ENCODE measurements at places on chromosomes 13 and 19.
A peak's percentile ranks its signal among the peaks of the same experiment; 100 is the strongest.

DNA sequence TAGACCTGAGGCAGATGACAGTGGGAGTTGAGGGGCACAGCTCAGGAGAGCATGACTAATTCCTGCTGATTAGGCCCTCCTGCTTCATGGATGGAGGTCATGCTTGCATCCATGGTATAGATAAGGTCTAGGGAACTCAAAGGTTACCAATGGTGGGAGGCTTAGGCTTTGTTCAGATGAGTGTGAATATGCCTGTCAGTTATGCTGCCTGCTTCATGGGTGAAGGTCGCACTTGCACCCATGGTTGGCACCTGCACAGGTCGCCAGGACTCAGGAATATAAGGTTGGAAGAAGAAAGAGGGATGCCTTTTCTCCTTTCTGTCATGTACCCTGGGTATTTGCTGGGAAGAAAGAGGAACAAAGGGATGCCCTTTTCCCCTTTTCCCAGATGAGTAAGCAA is 53.4 kb upstream of the GJB6 start:
- DNase-seq, result no peak

DNA sequence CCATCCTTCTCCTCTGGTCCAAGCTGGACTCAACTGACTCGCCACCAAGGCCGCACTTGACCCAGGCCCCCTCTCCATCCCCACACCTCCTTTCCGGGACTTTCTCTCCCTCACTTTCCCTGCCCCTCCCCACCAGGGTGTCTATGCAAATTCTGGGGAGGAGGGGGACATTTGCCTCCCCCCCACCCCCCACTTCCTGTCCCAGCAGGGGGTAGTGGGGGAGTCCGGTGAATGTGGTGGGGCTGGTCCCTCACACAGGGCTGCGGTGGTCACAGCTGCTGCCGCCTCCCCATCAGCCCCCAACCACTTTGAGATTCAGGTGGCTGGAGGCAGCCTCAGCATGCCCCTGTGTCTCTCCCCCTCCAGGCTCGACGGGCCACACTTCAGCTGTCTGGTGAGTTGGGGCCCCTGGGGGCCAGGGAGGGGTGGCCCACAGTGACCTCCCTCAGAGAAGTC is 870 bp downstream of the SPIB start:
- DNase-seq, result no peak

- no peak for DNase-seq
Measured at GRCh38 chr13:52161181-52161646, 1.8 kb upstream of the NEK3 start.

DNA sequence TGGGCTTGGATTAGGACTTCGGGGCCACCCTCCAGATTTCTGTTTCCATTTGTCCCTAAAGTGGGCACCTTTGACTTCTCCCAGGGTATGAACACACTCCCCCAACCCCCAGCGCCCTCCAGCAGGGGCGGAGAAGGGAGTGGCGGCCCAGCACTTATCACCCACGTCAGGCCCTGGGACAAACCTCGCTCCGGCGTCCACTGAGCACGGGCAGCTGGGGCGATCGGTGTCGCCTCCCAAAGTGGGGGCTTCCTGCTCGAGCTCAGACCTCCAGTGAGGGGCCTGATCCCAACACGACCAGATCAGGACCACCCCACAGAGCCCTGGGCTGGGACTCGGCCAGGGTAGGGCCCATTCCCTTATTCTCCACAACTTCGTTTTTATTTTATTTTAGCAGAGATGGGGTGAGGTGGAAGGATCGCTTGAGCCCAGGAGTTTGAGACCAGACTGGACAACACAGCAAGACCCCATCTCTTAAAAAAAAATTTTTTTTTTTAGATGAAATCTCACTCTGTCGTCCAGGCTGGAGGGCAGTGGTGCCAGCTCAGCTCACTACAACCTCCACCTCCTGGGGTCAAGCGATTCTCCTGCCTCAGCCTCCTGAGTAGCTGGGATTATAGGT is 3.7 kb upstream of the TCF3 start:
- DNase-seq, result no peak

DNA sequence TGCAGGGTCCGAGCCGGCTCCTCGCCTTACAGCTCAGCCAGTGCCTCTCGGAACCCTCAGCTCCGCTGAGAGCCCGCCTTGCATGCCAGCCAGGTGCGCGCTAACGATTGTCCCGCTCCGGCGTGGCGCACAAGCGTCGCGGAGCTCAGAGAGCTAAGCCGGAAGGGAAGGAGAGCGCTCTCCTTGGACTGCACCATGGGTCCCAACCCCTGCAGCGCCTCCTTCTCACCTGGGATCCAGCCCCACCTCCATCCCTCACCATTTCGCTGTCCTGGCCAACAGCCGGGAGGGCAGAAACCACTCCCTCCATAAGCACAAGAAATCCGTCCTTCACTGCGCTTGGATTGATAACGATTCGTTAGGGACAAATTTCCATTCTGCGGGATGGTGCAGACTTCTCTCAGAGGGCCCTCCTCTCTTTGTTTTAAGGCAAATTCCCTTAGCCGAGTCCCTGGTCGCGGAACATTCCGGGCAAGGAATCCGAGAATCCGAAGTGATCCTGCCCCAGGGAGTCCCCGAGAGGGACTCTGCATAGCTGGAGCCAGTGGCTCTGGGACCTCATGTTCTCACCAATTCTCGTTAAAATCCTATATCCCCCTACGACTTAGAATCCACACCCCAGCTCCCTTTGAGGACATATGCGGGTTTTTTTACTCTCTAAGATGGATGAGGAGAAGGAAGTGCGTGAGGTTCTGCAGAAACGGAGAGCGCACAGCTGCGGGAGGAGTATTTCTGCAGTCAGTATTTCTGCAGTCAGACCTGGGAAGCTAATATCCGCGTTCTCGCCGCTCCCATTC is 2.8 kb downstream of the GSX1 start:
- no peak for DNase-seq

- no peak for DNase-seq
Measured at GRCh38 chr13:67204764-67205163, 25.4 kb downstream of the PCDH9 start.

DNA sequence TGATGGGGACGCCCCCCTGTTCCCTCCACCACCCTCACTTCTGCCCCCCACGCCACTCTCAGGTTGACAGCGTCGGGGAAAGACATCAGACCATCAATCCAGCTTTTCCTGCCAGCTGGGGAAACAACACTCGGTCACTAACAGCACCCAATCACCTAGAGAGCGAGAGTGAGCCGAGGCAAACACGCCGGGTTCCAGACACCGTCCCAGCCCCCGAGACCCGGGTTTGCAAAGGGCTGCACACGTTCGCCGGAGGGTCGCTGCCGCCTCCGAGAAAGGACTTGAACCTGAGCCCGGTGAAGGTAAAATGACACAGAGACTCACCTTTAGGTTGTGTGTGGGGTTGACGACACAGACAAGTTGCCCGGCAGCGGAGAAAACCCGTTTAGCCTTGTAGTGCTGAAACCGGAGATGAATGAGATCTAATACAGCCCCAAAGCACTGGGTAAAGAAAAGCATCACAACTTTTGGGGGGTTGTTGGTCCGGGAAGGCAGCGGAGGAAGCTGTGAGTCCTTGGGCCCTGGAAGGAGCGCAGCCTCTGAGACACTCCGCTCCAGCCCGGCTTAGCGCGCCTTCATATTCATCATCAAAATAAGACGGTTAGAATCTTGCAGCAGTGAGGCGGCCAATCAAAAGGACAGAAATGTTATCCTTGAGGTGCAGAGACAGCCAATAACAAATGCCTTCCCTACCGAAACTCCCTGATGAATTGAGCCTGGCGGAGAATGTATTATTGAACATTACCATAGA is at the start of gene SIAH3:
SIAH3 (minus strand) TSS at position 583 of the 751 bp plus-strand sequence; CDS start at position 459, 124 bp downstream.
- no peak for DNase-seq

DNA sequence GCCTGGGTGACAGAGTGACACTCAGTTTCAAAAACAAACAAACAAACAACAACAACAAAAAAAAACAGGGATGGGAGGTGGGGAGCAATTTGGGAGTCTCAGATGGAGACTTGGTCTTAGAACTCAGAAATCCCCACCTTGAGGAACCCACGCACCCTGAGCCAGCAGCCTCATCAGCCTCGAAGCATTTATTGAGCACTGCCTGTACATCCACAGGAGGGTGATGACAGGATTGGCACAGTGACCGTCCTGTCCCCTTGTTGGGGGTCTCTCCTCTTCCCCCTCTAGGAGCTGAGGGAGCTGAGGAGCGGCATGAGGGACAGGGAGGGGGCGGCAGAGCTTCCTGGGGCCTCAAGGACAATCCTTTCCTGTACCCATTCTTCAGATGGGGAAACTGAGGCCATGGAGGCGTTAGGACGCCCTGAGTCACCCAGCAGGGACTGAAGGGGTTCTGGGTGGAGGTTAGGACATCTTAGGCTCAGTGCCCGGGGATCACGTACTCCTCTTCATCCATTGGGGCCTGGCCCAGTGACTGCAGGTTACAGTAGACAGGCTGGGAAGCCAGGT is 5.6 kb downstream of the GDF15 start:
- DNase-seq, result no peak

- no peak for DNase-seq
Measured at GRCh38 chr13:112693831-112694497, 4.1 kb downstream of the ATP11A start.

DNA sequence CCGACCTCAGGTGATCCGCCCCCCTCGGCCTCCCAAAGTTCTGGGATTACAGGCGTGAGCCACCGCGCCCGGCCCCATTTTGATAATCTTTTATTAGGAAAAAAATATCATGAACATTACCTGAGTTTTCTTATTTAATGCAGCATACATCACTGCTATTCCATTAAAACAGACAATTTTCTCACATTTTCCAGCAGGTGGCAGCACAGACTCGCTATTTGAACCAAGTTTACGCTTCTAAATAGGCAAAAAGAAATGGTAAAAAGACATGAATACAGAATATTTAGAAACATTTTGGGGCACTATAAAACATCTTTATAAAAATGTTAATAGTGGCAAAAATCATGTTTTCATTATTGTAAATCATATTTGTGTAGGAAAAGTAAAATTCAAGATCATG is 903.1 kb downstream of the SLITRK6 start:
- DNase-seq, result peak; percentile 42

- DNase-seq, result no peak
Measured at GRCh38 chr19:32809254-32809653, 60.3 kb downstream of the SLC7A9 start.

DNA sequence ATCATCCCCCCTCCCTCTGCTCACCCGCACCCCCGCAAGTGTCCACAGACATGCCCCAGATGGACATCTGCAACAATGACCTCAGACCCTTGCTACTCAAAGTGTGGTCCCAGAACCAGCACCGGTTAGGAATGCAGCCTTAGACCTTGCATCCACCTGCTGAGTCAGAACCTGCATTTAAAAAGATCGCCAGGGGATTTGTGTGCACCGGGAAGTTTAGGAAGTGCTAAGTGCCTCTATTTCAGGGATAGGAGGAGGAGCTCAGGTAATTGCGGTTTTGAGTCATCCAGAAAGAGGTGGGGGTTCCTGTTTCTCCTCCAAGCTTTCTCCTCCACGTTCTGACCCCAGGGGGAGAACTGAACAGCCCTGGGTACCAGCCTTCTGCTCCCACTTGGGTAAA is 46.2 kb downstream of the CACNA1A start:
- no peak for DNase-seq

DNA sequence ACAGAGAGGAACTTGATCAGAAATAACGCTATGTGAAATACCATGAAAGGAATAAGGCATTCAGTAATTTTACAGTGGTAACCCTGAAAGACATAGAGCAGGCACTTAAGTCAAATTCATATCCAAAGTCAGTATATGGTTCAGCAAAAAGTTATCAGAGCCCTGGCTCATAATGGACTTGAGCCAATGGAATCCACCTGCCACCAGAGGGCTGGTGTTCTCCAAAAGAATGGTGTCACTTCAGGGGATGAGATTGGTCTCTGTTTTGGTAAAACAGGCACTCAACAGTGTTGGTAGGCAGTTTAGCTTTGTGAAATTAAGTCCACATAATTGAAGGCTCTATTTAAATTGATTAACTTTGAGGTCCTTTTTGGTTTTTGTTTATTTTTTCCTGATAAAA is 93.9 kb downstream of the LIG4 start:
- DNase-seq, result no peak

GRCh38 chr13:46609052-46609451 is 56.1 kb downstream of the LRCH1 start:
- no peak for DNase-seq

DNA sequence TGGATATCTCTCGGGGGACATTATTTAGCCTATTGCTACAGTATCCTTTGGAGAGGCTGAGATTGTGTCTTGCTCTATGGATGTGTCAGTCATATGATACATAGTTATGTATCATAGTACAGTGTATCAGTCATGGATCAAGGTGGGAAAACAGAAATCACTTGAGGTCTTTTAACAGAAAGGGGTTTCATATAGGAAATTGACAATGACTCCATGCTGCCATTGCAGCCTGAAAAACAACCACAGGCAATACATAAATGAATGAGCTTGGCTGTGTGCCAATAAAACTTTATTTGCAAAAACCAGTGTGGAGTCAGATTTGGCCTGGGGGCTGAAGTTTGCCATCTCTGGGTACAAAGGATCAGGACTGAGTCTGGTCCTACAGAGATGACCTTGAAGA is 35.4 kb downstream of the COLGALT1 start:
- DNase-seq, result no peak

DNA sequence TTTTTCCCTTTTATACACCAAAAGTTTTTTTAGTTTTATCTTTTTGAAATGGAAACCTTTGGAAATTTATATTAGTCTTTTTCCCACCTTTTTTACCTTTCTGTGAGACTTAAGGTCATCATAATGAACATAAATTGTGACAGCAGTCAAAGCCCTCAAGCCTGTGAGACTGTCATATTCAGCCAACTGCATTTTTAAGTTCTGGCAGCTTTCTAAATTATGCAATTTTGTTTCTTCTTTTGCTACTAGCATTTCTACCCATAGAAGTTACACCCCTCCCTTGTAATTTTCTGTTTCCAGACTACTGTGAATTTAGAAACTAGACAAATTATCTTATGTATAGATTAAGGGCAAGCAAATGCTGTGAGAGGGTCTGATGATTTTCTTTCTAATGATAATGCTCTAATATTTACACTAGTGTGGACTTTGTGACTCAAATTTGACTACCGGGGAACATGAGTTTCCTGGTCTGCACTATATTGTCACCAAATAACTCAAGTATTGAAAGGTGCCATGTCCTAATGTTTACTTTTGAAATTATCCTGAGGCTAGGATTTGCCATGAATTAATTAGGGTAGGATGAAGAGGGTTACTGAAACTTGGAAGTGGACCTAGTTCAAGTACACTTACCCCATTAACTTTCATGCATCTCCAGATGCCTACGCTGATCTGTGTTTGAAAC is 43.7 kb downstream of the FRY start:
- DNase-seq, result no peak

DNA sequence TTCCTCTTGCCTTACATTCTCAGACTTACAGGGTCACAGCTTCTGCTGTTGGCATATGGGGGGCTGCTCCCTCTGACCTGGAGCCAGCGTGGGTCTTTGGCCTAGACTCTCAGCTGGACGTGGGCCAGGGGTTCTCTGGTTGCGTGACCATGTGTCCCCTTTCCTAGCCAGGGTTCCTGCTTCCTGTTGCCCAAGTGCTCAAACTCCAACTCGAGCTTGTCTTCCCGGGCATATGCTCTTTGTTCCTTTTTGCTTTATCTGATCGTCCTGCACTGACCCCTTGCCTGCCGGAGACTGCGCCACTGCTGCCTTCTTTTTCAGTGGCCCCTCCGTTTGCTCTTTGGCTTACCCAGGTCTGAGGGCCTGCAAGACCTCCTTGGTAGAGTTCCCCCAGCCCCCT is 25.3 kb upstream of the GPR183 start:
- DNase-seq, result no peak

GRCh38 chr19:8004723-8005513 is 523 bp downstream of the ELAVL1 start:
- no peak for DNase-seq

Measured in urinary bladder (tissue), 4 donors.